Suppressor macrophage treated with lipopolysaccharide for 4 hours (primary cell): ENCODE measurements at places on chromosomes 1 and 21.

DNA sequence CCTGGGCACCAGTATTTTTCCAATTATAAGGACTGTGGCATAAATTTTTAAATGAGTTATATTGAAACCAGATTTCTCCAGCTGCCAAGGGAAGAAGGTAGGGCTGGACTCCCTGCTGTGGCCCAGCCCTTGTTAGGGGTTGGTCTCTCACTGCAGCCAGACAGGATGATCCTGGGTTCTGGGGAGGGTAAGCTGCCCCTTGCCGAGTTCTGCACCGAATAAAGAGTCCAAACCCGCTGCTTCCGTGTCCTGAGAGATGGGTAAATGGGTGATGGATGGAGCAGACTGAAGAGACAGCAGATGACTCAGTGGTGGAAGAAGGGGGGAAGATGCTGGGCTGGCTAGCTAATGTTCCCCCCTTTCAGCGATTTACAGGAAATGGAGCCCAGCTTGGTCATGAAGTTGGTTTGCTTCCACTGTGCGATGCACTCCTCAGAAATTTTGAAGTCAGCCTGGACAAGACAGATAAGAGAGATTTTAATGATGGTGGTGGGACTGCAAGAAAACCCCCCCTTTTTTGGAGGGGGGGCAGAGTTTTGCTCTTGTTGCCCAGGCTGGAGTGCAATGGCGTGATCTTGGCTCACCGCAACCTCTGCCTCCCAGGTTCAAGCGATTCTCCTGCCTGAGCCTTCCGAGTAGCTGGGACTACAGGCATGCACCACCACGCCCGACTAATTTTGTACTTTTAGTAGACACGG, 41.4 kb downstream of the YARS1 start:
- no peak for DNase-seq

DNA sequence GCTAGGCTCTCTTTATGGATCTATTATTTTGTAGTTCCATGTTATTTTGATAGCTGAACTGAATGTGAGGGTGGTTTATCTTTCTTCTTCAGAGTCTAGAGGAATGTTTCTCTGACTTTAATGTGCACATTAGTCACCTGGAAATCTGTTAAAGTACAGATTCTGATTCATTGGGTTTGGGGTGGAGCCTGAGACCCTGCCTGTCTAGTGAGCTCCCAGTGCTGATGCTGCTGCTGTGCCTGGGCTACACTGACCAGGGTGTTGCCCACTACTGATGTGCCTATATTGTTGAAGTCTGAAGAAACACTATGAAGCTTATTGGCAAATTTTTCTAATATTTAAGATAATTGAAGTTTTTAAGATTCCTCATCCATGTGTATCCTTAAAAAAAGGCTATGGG, 35.9 kb downstream of the CD46 start:
- DNase-seq = no peak

DNA sequence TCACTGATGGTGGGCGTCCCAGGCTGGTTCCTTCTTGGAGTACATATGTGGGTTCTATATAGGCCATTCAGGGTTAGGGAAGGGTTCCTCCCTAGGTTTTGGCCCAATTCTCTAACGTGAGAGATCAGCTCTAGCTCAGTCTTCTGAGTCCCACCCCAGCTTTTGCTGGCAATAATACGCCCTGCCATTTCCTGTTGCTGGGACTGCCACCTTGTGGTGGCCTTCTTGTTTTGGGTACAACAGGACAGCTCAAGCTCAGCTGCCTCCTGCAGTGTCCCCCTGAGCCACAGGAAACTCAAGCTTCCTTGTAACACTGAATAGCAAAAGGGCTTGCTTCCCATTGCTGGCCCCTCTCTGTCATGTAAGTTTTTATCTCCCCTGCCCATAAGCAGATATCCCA, 77.8 kb downstream of the BACH1 start:
- DNase-seq = peak; percentile 49

DNA sequence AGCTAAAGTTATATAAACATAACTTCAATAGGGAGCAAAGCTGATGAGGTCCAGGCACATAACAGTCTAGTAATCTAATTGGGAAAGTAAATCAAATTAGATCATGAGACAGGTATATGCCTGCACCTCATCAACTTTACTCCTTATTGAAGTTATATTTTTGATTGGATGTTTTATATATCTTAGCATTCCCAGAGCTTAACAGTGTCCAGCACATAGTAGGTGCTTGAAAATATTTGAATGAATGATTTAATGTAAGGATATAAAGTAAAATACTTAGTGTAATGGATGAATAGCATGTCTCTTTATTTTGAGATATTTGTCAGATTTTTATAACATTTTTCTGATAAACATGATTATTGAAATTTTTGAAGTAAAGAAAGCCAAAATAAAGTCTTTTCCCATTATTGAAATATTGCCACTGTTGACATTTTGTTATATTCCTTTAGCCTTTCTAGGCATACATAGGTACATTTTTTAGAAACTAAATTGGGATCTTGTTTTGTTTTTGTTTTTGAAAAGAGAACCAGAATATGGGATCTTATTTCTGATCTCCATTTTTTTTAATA, 2.8 kb downstream of the CDC7 start:
- DNase-seq = no peak

DNA sequence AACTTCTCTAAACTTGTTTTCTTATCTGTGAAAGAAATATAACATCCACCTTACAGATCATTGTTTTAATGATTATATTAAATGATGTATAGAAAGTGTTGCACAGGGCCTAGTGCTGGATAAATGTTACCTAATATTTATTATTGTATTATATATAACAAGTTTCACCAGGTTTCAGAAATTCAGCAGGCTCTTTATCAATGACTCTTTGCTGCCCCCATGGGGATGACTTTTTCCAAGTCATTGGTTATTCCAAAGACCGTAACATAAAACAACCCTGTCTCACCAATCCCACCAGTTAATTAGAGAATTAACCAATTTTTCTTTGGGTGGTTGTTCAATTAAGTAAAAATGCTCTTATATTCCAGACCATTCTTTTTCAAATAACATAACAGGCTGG, 7.3 kb upstream of the DEDD start:
- peak; percentile 72 for DNase-seq

- no peak for DNase-seq
Observed at GRCh38 chr1:220045356-220046051, 801 bp downstream of the EPRS1 start.

GRCh38 chr1:161096015-161096414, 2.1 kb upstream of the KLHDC9 start:
- no peak for DNase-seq

- no peak for DNase-seq
Observed at GRCh38 chr21:42711667-42712066, 58.2 kb downstream of the PDE9A start.

GRCh38 chr1:225697428-225697827, 44.5 kb upstream of the ENAH start:
- no peak for DNase-seq

- no peak for DNase-seq
Observed at GRCh38 chr1:183021405-183022201, 1.6 kb upstream of the LAMC1 start.

- DNase-seq = no peak
Observed at GRCh38 chr1:89100412-89100811, 25.5 kb downstream of the GBP2 start.

DNA sequence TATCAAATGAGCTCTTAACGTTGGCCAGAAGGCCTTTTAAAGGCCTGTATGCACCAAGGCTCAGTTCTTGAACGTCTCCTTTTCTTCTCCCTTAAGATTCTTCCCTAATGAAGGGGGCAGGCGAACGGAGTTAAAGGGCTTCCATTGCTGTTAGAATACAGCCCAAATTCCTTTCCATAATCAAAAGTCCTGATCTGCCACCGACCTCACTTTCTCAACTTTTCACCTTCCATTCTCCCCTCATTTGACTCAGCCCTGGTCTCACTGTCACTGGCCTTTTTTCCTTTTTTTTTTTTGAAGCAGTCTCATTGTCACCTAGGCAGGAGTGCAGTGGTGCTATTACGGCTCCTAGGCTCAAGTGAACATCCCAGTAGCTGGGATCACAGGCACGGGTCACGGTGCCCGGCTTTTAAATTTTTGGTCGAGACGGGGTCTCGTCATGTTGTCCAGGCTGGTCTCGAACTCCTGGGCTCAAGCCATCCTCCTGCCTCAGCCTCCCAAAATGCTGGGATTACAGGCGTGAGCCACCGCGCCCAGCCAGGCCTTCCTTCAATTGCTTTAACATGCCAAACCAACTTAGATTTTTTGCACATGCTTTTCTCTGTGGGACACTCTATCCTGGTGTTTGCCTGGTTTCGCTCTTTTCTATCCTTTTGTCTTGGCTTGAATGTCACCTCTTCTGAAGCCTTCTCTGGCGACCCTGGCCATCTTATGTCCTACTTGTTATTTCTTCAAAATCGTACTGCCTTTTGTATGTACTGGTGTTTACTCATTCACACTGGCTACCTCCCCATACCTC, 612 bp upstream of the CMPK1 start:
- no peak for DNase-seq

DNA sequence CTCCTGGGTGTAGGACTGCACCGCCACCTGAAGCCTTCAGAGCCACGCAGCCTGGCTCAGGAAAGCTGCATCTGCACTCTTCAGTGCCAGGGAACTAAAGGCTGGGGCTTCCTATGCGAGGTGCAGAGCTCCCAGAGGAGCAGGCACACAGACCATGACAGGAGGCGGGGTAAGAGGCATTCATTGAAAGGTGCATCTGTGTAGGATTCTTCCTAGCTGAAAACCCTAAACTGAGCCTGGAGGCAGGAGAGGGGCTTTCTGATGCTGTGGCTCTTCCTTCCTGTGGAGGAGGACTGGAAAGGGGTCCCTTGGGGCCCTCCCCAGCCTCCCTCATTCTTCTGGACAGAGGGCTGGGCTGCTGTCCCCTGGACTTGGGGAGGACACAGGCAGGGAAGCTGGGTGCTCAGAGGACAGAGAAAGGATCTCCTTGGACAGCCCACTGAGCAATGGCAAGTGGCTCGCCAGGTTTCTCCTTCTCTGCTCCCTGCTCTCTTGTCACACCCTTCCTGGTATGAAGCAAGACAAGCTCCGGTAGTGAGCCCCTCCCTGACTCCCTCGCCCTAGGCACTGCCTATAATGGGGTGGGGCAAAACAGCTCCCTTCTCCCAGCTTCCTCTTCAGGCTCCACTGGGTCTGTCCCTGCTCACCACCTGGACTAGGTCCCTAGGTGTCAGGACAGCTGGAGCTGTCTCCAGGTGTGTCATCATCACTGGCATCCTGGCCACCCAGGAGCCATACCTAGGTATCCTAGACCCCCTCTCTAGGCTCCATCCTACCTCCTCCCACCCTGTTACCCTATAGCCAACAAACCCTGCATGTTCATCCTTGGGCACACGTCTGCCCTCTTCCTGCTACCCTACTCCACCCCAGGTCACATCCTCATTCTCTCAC, 20.0 kb downstream of the S100A6 start:
- DNase-seq = no peak

- no peak for DNase-seq
Observed at GRCh38 chr1:40414331-40414730, 35.9 kb upstream of the ZFP69B start.

GRCh38 chr1:183553331-183553730, 36.9 kb downstream of the NCF2 start:
- no peak for DNase-seq

GRCh38 chr1:32159189-32159588, 20.3 kb upstream of the TXLNA start:
- no peak for DNase-seq

DNA sequence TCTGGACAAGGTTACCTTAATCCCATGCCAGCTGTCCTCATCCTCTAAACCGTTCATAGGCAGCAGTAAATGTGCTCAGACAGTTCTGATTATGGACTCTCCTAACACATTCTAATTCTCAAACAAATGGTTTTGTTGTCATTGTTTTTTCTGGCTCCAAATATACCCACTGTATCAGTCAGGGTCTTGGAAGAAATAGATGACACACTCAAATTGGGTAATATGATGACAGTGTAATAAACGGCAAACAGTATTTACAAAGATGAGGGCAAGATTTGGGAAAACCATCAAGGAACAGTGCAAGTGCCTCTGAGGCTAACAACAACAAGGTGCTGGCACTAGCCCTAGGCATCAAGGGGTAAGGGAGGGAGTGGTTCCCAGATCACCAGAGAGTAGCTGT, 4.3 kb upstream of the CDC20 start:
- DNase-seq = no peak

GRCh38 chr1:172699111-172699510, 40.2 kb downstream of the FASLG start:
- DNase-seq = peak; percentile 77
